NCI-H524 (cell line): ENCODE measurements at places on chromosomes 13 and 19.

DNA sequence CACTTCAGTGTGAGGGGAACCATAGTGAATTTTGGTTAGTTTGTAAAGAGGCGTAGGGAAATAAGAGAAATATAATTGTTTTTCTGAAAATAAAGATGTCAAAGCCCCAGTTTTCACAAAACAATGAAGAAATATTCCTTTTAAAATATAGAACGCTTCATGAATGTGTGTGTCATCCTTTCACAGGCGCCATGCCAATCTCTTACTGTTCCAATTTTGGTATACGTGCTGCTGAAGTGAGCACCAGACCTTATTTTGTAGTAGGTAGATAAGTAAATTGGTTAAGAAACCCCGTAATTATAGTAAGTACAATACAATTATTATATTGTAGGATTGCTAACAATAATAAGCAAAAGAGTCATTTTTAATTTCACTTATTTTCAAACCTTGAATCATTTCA, 43.3 kb downstream of the NAA16 start:
- DNase-seq: no peak

DNA sequence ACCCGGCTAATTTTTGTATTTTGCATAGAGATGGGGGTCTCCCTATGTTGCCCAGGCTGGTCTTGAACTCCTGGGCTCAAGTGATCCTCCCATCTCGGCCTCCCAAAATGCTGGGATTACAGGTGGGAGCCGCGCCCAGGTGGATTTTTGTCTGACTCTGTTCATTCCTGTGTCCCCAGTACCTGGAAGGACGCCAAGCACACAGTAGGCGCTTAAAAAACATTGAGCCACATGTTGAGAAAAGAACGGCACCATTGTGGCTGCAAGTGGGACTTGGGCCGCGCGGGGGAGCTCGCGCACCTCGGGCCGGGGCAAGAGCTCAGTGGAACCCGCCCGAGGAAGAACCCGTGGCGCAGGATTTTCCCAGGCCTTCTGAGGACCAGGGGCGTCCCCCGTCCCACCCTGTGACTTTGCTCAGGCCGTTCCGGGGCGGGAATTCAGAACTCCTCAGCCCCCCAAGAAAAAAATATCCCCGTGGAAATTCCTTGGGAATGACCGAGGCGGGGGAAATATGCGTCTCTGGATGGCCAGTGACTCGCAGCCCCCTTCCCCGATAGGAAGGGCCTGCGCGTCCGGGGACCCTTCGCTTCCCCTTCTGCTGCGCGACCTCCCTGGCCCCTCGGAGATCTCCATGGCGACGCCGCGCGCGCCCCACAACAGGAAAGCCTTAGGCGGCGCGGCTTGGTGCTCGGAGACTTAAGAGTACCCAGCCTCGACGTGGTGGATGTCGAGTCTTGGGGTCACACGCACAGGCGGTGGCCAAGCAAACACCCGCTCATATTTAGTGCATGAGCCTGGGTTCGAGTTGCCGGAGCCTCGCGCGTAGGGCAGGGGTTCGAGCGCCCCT, 1.4 kb upstream of the ICAM1 start:
- DNase-seq: peak; percentile 44

GRCh38 chr13:110379905-110380341, 72.8 kb downstream of the COL4A2 start:
- no peak for DNase-seq

DNA sequence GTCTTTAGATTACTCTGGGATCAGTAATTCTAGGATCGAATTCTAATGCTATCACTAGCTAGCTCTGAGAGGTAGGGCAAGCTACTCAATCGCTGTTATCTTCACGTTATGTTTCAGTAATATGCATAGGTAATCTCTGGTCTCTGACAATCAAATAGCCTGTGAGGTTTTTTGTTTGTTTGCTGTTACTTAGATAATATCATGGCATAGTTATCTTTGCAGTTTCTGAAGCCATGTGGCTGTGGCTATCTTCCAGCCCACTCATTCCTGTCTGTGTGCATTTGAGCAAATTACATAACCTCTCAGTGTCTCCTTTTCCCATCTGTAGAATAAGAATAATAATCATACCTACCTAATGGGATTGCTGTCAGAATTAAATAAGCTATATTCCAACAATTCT, 330.2 kb downstream of the PCDH9 start:
- no peak for DNase-seq

DNA sequence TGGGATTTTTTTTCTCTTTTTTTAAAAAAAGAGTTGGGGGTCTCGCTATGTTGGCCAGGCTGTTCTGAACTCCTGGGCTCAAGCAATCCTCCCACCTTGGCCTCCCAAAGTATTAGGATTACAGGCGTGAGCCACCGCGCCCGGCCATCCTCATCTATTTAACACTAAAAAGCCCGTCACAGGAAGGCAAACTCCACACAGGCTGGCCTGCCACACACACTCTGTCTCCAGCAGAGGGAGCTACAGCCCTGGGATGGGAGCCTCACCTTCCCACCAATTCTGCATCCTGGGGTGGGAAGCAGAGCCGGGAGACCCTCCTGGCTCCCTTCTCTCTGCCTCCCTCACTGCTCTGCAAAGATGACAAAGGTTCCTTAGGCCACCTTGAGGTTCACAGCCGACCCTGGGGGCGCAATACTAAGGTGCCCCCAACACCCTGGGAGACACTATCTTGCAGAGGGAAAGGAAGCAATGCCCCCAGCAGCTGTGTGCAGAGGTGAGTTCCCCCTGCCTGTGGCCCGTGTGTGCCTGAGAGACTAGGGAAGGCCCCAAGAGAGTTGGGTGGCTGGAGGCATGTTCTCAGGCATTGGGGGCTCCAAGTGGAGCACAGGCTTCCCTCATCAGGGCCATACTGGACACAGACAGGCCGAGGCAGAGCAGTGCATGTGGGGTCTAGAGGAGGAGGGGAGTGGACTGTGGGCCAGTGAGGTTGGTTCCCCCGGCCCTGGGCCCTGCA, 27.4 kb upstream of the TIMM44 start:
- DNase-seq: peak; percentile 32

DNA sequence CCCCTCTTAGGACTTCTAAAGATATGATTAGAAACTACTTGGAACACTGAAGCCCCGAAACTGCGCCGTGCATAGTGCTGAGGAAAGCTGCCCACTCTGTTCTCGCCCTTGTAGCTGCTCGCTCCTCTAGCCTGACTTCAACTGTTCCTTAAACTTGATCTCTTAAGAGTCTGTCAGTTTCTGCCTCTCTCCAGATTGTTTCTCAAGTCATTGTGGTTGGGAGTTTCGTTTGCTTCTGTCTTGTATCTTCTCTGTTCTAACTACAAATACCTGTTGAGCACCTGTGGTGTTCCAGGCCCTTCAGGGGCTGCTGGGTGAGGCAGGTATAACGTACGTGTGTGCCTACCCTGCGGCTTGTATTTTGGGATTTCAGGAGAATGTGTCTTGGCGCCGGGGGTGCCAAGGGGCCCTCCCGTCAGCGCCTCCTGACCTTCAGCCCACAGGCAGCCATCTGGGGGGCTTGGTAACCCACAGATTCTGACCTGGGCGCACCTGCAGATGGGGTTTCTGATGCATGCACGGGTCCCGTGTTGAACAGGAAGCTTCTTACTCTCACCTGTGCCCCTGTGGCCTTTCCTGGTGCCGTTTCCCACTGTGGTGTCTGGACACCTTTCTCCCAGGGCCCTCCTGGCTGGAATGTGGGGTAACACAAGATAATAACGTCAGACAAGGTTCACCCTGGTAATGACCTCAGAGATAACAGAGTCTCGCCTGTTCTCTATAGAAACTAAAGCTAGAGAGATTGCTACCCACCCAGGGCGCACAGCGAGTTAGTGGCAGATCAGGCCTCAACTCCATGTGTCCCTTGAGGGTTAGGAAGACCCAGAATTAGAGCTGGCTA, 17.2 kb upstream of the DCUN1D2 start:
- no peak for DNase-seq

DNA sequence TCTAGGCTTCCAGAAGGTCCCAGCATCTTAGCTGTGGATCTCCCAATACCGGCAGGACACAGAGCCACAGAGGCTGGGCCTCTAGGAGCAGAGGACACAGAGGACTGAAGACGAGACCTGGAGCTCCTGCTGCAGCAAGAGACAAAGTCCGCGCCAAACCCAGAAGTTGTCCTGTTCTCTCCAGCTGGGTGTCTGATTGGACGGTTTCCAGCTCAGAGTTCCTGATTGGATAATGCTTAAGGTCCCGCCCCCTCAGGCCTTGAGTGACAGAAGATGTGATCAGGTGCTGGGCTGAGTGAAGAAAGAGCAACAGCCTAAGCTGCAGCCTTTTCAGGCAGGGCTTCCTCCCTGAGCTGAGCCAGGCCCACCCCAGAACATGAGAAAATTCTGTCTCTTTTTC, 59.9 kb upstream of the ZNF85 start:
- no peak for DNase-seq

DNA sequence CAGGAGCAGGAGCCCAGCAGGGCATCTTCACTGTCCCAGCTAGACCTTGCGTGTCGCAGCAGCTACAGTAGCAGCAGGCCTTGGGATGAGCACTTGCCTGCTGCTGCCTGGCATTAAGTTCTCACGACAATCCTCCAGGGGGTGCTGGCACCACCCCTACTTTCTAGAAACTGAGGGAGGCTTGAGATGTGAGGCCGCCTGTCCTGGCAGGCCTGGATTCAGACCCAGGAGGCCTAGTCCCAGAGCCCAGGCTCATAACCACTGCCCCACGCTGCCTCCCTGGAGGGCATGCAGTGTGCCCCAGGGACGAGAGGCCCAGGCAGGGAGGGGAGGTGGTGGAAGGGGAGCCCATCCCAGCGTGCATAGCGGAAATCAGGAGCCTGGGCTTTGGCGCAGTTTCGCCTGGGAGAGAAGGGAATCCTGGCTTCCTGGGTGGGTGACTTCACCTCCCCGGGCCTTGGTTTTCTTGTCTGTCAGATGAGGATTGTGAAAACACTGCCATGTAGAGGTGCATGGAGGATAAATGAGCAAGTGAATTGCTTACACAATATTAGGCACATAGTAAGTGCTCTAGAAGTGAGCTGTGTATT, 26.1 kb downstream of the PPP5C start:
- DNase-seq: no peak

- DNase-seq: no peak
Measured at GRCh38 chr13:77930430-77930829, 11.8 kb upstream of the EDNRB start.

GRCh38 chr13:38905861-38906260, 84.8 kb downstream of the STOML3 start:
- DNase-seq: no peak

- DNase-seq: peak; percentile 62
Measured at GRCh38 chr13:101925731-101926130, 473.3 kb downstream of the ITGBL1 start.

GRCh38 chr19:35347930-35348298, 212 bp downstream of the FFAR1 start:
- no peak for DNase-seq

DNA sequence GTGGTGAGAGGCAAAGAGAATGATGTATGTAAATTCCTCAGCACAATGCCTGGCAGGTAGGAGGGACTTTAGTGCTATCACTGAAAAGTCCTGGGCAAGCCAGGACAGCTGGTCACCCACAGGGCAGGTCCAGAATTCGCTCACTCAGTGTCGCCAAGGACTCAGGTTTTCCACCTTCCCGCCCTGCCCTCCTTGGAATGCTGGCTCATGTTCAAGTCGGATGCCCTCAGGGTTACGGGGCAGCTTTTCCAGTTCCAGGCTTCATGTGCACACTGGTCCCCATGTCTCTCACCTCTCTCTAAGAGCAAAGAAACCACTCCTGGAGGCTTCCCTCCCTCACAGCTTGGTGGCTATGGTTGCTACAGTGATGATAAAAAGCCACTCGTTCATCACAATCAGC, 24.8 kb upstream of the NAXD start:
- DNase-seq: no peak

DNA sequence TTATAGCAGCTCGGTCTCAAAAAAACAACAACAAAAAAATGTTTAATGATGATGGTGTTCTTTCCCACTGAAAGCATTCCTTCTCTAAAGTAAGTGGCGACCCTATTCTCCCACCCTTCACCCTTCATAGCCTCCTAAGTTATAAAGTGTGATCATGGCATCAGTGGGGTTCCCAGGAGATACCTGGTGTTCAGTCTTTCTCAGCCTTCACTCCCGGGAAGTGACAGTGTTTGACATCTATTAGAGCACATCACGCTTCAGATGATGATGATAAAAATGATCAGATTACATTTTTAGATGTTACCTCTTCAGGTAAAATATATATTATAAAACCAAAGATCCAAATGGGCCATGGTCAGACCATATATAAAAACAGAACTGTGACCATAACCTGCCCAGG, 51.0 kb downstream of the TGDS start:
- DNase-seq: no peak

GRCh38 chr19:5425260-5425659, 30.0 kb upstream of the ZNRF4 start:
- no peak for DNase-seq

- DNase-seq: no peak
Measured at GRCh38 chr13:95535243-95535642, 17.3 kb upstream of the CLDN10 start.

- DNase-seq: no peak
Measured at GRCh38 chr13:45816427-45816826, 35.1 kb downstream of the SIAH3 start.

- DNase-seq: peak; percentile 4
Measured at GRCh38 chr13:99577934-99578917, 77.0 kb downstream of the TM9SF2 start.

DNA sequence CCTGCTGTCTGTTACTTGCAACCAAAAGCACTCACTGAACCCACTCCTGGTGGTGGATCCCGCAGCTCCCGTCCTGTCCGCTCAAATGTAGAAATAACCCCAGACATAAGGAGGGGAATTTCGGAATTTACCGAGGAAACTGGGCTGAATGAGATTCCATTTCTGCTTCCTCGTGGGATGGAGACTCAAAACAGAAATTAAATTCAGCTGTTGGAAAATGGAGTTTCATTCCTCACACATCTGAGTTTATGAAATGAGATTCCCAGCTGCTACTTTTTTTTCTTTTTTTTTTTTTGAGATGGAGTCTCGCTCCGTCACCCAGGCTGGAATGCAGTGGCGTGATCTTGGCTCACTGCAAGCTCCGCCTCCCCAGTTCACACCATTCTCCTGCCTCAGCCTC, 44.3 kb downstream of the COLGALT1 start:
- no peak for DNase-seq

DNA sequence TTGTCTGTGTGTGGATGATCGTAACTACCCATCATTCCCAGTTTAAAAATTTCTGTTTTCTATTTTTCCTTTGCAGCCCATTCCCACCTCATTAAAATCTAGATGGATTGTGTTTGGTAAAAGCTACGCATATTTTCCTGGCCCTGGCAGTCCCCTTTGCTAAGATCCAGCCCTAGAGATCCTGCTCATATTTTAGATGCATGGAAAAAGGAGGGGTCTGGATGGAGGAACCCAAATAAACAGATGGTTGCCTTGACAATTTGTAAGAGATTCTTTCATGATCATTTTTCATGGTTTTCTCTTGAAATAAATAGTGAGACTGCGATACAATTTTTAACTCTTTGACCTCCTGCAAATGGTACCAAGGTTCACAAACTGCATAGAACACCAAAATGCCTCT, 174.4 kb downstream of the SLC7A1 start:
- DNase-seq: no peak

DNA sequence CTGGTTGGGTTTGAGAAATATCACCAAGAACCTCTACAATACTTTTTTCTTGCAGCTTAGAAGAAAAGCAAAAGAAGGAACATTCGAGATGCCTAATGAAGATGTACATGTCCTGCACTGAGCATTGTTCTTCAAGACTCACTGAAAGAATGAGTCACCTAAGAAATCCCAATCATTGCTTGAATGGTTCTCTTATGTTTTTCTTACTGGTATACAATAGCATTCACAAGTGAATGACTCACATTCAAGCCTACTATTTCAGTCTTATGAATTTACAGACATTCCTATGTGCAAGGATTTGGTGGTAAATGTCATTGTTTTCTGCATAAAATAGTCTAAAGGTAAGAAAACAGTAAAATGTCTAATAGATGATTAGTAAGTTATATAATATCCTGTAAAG, 594.6 kb downstream of the PCDH9 start:
- no peak for DNase-seq

GRCh38 chr13:87754097-87754496, 82.9 kb downstream of the SLITRK5 start:
- peak; percentile 4 for DNase-seq
